ENCODE measurements at places on chromosomes 12 and 14.

- peak; percentile 52 for DNase-seq
Observed at GRCh38 chr12:107402041-107403022, 283.3 kb upstream of the PWP1 start.

DNA sequence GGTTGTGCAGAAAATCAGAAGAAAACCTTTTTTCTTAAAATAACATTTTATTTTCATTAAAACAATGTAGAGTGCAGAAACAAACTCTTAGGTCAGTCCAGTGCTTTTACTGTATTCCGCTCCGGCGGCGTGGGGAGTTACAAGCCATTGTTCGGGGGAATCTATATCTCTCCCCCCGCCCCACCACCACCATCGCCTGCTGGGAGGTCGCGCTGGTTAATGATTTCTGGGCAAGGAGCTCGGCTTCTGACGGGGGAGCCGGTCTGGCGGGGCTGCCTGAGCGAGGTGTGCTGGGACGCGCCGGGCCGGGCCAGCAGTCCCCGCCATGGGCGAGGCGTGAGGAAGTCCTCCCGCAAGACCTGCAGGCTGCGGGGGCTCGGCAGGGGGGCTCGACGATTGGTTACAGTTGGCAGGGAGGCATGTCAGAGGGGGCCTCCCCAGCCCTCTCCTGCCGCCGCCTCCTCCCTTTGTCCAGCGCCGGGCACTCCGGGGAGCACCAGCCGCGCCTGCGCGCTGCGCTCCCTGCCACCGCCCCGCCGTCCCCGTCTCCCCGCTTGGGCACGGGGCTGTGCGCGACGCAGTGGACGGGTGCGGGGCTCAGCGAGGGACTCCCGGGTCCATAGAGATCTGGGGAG is 1.0 kb upstream of the DUSP6 start:
- DNase-seq: peak; percentile 20

GRCh38 chr12:20832911-20833310 is 22.4 kb downstream of the SLCO1B3 start:
- DNase-seq: no peak

GRCh38 chr12:71447691-71448132 is 8.1 kb downstream of the LGR5 start:
- DNase-seq: no peak

GRCh38 chr12:119649202-119649808 is 18.6 kb upstream of the PRKAB1 start:
- DNase-seq: no peak

DNA sequence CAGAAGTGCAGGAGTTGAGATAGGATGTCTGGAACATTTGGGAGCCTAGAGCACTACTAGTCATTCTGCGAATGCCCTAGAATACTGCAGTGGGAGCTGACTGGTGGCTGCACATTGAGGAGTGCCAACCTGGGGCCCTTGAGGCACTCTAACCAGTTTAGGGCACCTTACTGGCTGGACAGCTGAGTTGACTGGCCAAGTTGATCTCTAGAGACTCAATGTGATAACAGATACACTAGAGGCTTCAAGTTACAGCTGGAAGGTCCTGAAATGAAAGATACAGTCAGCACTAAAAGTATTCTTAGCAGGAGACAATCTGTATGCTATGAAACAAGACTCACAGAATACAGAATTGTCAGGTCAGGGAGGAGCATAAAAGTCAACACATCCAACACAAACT is 8.0 kb downstream of the SLC8A3 start:
- no peak for DNase-seq

GRCh38 chr12:14185427-14186192 is 179.9 kb upstream of the ATF7IP start:
- no peak for DNase-seq

DNA sequence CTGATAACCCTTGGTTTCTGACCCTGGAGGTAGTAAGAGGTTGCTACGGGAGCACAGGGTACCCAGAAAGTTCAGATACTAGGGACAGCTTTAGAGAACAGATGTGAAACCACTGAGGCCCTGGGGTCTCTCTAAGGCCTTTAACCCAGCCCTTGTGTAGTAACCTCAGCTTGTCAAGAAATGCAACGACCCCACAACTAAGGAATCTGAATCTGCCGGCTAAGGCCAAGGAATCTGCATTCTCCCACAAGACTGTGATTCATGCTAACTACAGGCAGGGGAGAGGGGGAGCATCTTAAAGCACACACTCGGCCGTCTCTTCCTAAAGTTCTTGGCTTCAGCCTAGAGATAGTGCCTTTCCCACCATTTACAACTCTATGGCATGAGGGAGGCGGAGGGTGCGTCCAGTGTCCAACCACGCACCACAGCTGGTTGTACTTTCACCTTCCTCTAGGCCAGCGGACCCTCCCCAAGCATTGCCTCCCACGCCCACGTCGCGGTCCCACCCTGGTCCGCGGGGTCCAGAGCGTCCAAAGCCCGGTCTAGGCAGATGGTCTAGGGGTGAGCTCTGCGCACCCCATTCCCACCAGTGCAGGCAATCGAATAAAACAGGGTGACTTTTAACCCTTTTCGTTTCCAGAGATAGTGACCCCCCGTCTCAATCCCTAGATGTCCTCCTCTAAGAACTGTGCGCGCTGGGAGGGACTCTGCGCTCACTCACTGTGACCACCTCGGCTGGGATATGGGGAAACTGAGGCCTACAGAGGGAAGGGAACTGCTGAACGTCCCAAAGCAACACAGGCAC is 735 bp upstream of the VASH1 start:
- DNase-seq: no peak

DNA sequence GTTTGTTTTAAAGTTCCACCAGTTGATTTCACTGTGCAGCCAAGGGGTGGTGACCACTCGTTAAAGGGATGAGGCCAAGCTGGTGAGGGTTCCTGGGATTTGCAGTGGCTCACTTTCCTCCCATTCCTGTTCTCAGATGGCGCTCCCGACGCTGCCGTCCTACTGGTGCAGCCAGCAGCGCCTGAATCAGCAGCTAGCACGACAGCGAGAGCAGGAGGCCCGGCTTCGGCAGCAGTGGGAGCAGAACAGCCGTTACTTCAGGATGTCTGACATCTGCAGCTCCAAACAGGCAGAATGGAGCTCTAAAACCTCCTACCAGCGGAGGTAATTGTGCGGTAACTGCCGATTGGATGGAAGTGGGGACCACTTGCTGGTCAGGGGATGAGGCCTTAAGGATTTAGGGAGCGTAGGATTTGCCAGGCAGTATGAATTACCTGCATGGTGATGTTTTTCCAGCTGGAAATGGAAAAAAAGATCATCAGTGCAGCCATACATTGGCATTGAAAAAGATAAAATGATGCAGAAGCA is 2.9 kb downstream of the TCHP start:
- DNase-seq: no peak

DNA sequence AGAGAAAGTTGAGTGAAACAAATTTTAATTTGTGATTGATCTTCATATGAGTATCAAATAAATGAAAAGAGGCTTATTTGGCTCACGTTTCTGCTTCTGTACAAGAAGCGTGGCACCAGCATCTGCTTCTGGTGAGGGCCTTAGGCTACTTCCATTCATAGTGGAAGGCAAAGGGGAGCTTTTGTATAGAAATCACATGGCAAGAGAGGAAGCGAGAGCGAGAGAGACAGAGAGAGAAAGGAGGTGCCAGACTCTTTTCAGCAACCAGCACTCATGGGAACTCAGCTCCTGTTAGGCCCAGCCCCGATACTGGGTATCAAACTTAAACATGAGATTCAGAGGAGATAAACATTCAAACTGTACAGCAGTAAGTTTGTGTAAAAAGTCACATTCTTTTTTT is 121.4 kb downstream of the SYNE2 start:
- DNase-seq: no peak

DNA sequence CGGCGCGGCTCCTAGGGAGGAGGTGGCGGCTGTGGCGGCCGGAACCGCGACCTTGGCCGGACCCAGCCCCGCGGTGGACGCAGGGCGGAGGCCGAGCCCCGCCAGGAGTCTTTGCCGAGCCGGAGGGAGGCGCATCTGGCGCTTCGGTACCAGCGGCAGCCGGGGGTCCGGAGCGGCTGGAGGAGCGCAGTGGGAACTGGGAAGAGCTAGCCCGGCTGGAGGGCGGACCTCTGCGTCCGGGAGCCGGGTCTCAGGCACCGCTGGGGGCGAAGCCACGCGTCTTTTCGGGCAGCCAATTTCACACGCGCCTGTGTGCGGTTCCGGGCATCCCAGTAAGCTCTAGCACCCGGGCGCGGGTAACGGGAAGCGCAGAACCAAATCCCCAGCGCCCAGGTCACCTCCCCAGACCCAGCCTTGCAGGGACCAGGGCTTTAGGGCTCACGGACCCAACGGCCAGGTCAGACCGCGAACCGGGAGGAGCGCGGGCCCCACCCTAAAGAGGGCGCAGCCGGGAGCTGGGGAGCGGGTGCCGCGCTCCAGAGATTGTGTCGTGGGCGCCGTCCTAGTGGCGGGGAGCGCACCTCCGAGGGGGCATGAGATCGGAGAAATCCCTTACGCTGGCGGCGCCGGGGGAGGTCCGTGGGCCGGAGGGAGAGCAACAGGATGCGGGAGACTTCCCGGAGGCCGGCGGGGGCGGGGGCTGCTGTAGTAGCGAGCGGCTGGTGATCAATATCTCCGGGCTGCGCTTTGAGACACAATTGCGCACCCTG is 89.4 kb downstream of the GALNT8 start:
- no peak for DNase-seq

GRCh38 chr12:9221483-9221882 is 13.3 kb upstream of the PZP start:
- no peak for DNase-seq

GRCh38 chr12:124493809-124494750 is 73.3 kb downstream of the NCOR2 start:
- DNase-seq: peak; percentile 46

- DNase-seq: no peak
Observed at GRCh38 chr14:85263916-85264675, 265.8 kb upstream of the FLRT2 start.

GRCh38 chr12:25958428-25959070 is at the start of gene RASSF8:
TSS of gene RASSF8 (plus strand) at chr12:25958682. CDS start at chr12:26055344, 96,662 bp downstream.
- DNase-seq: no peak

GRCh38 chr14:54867011-54867410 is 35.6 kb downstream of the GCH1 start:
- no peak for DNase-seq

- no peak for DNase-seq
Observed at GRCh38 chr12:2548081-2548480, 246.7 kb upstream of the FKBP4 start.

DNA sequence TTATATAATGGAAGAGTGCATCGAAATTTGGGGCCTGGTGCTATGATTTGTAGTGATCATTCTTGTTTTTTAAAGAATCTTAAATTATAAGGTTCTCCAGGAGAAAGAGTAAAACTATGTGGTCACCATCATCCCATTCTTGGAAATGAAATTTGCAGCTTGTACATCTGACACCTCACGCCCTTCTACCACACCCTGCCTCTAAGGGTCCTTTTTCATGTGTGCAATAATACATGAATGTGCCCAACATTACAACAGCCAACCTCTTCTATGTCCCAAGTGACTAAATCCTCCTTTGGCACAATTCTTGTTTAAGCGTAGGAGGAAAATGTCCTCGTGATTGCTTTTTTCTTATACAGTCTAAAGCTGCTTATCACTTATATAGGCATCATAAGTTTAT is 636.5 kb upstream of the NOVA1 start:
- DNase-seq: no peak

GRCh38 chr14:75047506-75047905 is 3.8 kb downstream of the MLH3 start:
- DNase-seq: no peak

DNA sequence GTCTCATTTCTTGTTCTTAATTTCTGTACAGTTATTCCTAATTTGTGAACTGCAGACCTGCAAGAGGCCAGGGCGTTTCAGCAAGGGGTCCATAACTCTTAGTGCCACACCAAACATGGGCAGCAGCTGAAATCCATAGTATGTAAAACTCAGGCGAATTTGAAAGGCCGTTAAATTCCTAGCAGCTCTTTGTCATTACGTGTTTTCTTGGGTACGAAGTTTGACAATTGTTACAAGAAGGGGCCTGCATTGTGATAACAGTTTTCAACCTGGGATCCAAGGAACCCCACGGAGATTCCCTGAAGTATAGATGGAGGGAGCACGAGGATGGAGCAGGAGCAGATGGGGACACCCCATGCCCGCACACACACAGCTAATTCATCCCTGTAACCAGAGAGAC is 288.0 kb downstream of the ZFP36L1 start:
- no peak for DNase-seq

DNA sequence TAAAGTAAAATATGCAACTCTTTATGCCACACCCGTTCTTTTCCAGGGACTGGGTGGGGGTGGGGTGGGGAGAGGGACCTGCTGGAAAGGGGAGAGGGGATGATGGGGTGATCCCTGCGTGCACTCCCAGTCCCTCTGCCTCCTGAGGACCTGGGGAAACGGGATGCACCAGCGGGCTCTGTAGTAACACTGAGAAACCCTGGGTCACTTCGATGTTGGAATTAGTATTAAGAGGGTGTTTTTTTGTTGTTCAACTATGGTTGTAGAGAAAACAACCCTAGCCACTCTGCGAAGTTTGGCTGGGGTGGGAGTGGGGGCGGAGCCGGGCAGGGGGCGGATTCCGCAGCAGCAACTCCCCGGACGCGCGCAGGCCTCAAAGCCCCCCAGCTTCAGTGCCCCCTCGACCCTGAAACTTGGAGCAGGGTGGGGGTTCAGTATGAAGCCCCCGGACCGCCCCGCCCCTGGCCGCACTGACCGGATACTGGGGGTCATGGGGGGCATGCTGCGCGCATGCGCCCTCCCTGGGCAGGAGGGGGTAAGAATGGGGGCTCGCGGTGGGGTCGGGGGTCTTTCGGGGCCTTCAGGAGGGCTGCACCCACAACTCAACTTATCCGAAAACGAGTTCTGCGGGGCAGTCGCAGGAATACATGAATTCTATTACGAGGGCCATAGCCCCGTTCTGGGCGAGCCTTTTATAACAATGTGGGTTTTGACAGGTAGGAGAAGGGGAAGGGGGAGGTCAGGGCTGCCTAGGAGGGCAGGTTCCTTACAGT is 1.3 kb upstream of the ARHGEF25 start:
- no peak for DNase-seq

DNA sequence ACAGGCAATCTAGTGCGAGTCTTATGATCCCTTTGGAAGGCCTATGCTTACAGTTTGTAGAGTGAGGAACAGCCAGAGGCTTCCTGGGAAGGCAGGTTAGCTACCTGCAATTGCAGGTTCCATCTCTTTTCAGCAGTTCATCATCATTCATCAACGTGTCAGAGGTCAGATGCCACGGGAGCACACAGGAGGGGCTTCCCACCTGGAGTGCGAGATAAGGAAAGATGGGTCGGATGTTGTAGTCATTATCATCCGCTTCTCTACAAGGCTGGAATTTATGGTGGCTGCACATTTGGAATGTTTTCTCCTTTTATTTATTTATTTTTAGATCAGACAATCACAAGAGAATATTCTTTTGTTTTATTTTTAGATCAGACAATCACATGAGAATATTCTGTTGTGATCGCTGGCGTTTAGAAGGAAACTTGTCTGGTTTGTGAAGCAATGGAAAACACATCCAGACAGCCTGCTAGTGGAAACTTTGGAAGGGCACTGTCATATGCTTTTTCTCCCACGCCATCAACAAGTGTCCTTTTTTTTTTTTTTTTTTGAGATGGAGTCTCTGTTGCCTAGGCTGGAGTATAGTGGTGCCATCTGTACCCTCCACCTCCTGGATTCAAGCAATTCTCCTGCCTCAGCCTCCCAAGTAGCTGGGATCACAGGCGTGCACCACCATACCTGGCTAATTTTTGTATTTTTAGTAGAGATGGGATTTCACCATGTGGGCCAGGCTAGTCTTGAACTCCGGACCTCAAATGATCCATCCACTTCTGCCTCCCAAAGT is 1.9 kb upstream of the BICD1 start:
- DNase-seq: no peak

GRCh38 chr12:4331221-4331620 is 10.2 kb downstream of the TIGAR start:
- no peak for DNase-seq

- DNase-seq: peak; percentile 54
Observed at GRCh38 chr14:96100161-96101064, 61.3 kb downstream of the C14orf132 start.

All from activated T-cell treated with anti-CD3 and anti-CD28 coated beads for 24 hours (primary cell).